ENCODE measurements at places on chromosomes 4 and X. TPM values are rescaled to one million over a fixed set of nuclear protein-coding genes. Genes with fewer than 3 reads are reported as not detected.
A peak's percentile ranks its signal among the peaks of the same experiment; 100 is the strongest.

DNA sequence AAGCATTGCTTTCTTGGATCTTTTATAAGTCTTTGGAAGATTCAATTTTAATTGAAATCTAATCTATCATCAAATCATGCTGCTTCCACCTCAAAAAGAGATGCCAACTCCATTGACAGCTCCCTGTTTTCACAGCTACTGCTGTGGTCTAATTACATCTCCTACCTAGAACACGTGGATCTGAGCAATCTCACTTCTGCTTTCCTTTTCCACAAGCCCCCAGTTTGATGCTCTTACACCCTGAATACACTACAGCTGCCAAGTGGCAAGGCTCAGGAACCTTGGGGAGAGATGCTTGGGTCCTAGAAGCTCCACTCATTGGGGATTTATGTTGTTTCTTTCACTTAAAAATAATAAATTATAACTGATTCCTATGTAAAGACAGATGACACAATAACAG lies 172.0 kb downstream of the CFAP299 start:
- peaks cover 19% of the 10 kb centered on the region for H3K4me1 ChIP-seq
- H3K27ac ChIP-seq, result no peak overlapping the region
- no peaks in the 10 kb centered on the region for H3K36me3 ChIP-seq
- H3K27me3 ChIP-seq, result no peaks in the 10 kb centered on the region

- H3K36me3 ChIP-seq, result no peaks in the 10 kb centered on the region
- DNase-seq, result no peak
- H3K27ac ChIP-seq, result no peak overlapping the region
- no peaks in the 10 kb centered on the region for H3K4me1 ChIP-seq
- H3K4me3 ChIP-seq, result no peak overlapping the region
- no peaks in the 10 kb centered on the region for H3K27me3 ChIP-seq
Observed at GRCh38 chrX:111581086-111581485, 69.6 kb downstream of the SERTM2 start.

GRCh38 chrX:19954335-19955096 lies 36.3 kb downstream of the BCLAF3 start:
- H3K4me1 ChIP-seq, result peaks cover 3% of the 10 kb centered on the region
- no peak for DNase-seq
- no peak overlapping the region for H3K27ac ChIP-seq
- H3K4me3 ChIP-seq, result no peak overlapping the region
- H3K27me3 ChIP-seq, result no peaks in the 10 kb centered on the region
- peaks cover 5% of the 10 kb centered on the region for H3K36me3 ChIP-seq

DNA sequence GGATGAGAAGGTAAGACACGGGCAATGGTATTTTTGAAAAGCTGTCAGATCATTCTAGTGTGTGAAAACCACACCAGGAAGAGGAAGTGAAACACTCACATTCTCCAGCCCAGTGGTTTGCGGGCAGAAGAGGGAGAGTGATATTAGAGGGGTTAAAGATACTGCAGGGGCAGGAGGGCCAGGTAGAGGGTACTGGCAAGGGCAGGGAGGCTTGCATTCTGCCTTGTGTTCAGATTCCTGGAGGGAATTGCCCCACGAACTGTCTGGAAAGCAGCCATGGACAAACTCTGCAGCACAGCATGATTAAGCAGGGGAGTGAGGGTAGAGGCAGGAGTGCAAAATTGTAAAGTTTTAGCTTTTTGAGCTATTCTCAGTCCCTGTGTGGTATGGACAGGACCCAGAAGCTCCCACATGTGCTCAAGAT lies 30.9 kb downstream of the NIPAL1 start:
- H3K27ac ChIP-seq, result peak overlapping the region; percentile 15
- H3K36me3 ChIP-seq, result no peaks in the 10 kb centered on the region
- H3K27me3 ChIP-seq, result peaks cover 34% of the 10 kb centered on the region
- peaks cover 52% of the 10 kb centered on the region for H3K4me1 ChIP-seq
- peak; percentile 91 for DNase-seq

CFAP99 gene
- total RNA-seq, result not detected

DNA sequence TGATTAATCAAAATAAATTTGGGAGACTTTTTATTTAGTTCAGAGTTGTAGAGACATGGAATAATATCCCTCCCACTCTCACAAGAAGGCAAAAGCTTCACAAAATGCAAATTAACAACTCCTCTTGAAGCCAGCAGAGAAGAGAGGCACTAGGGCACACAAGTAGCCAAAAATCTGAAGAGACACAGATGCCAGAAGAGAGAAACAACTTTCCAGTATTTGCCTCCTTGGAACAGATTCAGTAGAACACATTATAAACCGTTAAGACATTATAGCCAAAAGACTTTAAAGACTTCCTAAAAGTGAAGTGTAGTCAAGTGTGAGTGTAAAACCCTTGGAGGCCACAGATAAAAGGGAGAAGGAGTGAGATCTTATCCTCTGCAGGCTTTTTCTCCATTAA lies 1024.9 kb upstream of the ADGRL3 start:
- H3K36me3 ChIP-seq, result no peaks in the 10 kb centered on the region
- H3K4me1 ChIP-seq, result no peaks in the 10 kb centered on the region
- no peaks in the 10 kb centered on the region for H3K27me3 ChIP-seq
- DNase-seq, result no peak
- no peak overlapping the region for H3K27ac ChIP-seq

C4orf51 gene
- not detected for total RNA-seq

DNA sequence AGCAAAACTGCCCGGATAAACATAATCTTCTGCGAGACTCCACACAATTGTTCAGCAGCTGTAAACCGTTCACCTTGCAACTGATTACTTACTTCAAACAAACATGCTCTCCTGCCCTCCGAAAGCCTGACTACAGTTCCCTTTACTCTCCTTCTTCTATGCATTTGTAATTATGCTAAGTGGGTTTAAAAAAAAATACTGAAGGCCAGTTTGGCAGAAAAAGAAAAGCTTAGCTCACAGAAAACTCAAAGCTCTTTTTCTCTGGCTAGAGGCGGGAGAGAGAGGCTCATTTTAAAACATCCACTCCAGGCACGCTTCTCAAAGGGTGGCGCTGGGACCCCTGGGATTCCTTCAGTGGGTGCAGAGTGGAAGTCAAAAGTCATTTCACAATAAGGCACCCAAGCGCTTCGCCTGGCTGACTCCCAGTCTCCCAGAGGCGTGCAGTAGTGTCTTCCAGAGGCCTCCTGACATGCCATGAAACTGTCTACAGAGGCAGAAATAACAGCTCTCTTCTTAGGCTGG lies 1.9 kb downstream of the DHRSX start:
- no peaks in the 10 kb centered on the region for H3K27me3 ChIP-seq
- peak overlapping the region; percentile 70 for H3K27ac ChIP-seq
- H3K36me3 ChIP-seq, result peaks cover 9% of the 10 kb centered on the region
- peak overlapping the region; percentile 78 for H3K4me3 ChIP-seq
